SK-N-DZ (cell line): ENCODE measurements at places on chromosomes 16 and 17.
A peak's percentile ranks its signal among the peaks of the same experiment; 100 is the strongest.

DNA sequence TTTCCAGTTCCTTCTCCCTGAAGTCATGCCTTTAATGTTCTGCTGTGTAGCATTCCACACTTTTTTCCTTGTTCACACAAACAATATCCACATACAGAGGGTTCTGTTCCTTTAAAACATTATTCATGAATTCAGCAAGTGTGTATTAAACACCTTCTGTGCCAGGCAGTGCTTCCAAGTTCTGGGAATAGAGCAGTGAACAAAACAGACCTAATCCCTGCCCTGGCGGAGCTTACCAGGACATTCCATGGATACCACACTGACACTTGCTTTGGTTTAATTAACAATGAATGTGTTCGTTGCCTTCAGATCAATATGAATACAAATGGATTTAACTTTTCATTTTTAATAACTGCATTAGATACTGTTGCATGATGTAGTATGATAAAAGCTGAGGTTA, 57.9 kb upstream of the CLEC19A start:
- DNase-seq: no peak

GRCh38 chr16:86078121-86078600, 179.2 kb downstream of the IRF8 start:
- DNase-seq: no peak

GRCh38 chr17:17044846-17045561, 2.7 kb downstream of the MPRIP start:
- peak; percentile 59 for DNase-seq

- DNase-seq: no peak
These were observed 7.2 kb downstream of the USP7 start for GRCh38 chr16:8956265-8957062.

DNA sequence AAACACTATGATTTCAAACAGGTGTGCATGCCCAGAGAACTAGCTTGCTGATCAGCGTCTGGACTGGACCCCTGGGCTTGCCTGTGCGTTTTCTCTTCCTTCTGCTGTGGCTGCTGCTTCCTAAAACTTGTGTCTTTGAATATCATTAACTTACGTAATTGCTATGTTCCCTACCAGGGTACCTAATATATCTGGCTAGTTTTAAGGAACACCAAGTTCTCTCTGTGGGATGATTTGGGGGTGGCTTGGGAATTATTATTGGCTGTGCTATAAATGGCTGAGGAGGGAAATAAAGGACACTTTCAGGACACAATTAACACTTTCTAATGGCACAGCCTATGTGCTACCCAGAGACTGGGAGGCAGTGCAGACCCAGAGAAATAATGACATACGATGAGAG, 606.0 kb upstream of the RBFOX1 start:
- DNase-seq: no peak

- DNase-seq: peak; percentile 18
These were observed 98.6 kb downstream of the USP22 start for GRCh38 chr17:20944014-20944865.

GRCh38 chr17:37492167-37492566, 2.5 kb downstream of the DUSP14 start:
- no peak for DNase-seq

- no peak for DNase-seq
These were observed 24.3 kb downstream of the TK2 start for GRCh38 chr16:66525396-66526180.

GRCh38 chr17:62565817-62566216, 61.7 kb upstream of the MRC2 start:
- no peak for DNase-seq

- DNase-seq: no peak
These were observed 27.0 kb upstream of the NF1 start for GRCh38 chr17:31067691-31068184.

GRCh38 chr16:4064950-4065352, 51.3 kb downstream of the ADCY9 start:
- no peak for DNase-seq

GRCh38 chr16:79595931-79596450, 4.5 kb downstream of the MAF start:
- no peak for DNase-seq

- no peak for DNase-seq
These were observed 668 bp downstream of the ATPAF2 start for GRCh38 chr17:18038149-18038850.

DNA sequence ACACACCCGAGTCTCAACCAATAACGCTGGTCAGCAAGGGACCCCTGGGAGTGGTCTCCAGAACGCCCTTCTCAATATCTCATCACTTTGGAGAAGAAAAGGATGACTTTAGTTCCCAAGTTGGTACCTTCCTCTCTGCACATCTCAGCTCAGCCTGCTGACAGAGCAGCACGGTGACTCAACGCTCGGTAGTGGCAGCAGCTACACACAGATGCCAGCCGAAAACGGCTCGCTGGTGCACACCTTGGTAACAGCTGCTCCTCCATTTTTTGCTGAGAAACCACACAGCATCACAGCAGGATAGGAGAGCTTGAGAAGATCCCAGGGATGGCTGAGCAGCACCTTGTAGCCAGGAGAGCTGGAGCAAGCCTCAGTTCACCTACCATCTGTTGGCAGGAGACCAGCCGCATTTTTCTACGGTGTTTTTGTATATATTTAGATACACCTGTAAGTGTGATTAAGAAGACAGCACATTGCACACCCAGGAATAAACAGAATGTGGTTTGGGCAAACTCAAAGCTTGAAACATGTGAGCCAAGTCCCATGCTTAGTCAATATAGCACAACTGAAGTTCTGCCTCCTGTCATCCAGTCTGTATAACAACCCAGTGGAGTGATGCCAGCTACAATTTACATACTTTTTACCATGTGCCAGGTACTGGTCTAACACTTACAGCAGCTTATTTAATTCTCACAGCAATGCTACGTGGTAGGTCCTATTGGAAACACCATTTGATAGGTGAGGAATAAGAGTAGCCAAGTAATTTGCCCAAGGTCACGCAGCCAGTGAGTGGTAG, 83.8 kb upstream of the ERCC4 start:
- DNase-seq: no peak

DNA sequence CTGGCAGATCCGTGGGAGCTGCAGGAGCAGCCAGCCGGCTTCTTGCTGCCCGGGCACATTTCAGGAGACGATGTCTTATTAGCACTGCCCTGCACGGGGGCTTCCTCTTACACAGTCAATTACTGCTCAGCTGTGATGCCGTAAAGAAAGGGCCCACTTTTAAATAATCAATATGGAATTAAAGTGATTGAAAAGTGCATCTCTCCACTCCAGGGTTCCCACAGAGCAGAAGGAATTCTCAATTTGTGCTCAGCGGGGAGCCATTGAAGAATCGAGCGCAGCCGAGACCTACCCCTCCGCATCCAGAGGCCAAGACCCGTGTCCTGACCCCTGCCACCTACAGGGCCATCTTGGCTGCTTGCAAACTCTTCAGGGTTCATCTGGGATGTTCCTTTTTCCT, 399.4 kb upstream of the C16orf82 start:
- no peak for DNase-seq

- DNase-seq: no peak
These were observed 16.9 kb upstream of the CPD start for GRCh38 chr17:30361766-30362279.

GRCh38 chr16:50664270-50664669, 16.8 kb downstream of the SNX20 start:
- DNase-seq: no peak

DNA sequence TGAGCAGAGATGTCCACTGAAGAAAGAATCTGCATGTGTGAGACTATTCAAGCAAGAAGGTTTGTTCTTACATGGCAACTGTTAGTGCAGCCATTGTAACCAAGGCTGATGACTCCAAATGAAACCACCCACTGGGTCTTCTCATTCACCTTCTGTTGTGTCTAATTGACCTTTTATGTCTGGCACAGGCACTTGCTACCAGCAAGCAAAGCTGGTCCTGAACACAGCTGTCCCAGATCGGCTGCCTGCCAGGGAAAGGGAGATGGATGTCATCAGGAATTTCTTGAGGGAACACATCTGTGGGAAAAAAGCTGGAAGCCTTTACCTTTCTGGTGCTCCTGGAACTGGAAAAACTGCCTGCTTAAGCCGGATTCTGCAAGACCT, 3.6 kb downstream of the CDC6 start:
- no peak for DNase-seq

DNA sequence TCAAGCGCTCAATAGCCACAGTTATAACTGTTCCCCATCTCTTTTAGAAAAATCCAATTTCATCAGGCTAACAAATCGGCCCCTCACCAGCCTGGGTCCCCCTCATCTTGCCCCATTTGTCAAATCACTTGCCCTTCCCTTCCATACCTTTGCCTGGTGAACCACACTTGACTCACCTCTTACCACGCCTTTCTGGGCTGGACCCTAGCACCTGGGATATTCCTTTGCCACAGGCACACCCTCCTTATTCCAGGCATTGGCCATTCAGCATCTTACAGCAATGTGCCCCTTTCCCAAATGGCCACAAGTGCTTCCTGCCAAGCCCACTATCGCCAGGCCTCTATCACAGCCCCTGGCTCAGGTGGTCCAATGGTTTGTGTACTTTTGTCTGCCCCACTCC, 14.9 kb downstream of the CMTM4 start:
- DNase-seq: no peak

- no peak for DNase-seq
These were observed 180.1 kb upstream of the SDK2 start for GRCh38 chr17:73824321-73824720.

DNA sequence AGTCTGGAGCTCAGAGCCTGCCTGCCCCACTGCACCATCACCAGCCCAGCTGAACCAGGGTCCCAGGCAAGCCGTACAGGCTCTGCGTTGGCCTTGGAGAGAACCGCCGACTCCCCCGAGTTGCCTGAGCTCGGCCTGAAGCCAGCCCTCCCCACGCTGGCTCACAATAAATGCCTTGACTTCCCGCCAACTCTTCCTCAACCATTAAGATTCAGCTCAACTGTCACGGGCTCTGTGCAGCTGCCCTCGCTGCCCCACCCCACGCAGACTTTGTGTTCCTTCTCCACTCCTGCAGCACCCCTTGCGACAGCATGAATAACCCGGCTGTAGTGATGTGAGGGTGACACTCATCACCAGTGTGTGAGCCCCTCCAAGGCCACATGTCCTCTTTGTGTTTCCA, 4.8 kb upstream of the QPRT start:
- DNase-seq: no peak

GRCh38 chr16:69921127-69921526, 30.0 kb upstream of the CLEC18A start:
- no peak for DNase-seq

- DNase-seq: no peak
These were observed 6.9 kb upstream of the UTP6 start for GRCh38 chr17:31908386-31908785.

- DNase-seq: no peak
These were observed 206.5 kb upstream of the CDH5 start for GRCh38 chr16:66159987-66160386.

- peak; percentile 84 for DNase-seq
These were observed 787 bp downstream of the NT5C start for GRCh38 chr17:75130632-75131277.

DNA sequence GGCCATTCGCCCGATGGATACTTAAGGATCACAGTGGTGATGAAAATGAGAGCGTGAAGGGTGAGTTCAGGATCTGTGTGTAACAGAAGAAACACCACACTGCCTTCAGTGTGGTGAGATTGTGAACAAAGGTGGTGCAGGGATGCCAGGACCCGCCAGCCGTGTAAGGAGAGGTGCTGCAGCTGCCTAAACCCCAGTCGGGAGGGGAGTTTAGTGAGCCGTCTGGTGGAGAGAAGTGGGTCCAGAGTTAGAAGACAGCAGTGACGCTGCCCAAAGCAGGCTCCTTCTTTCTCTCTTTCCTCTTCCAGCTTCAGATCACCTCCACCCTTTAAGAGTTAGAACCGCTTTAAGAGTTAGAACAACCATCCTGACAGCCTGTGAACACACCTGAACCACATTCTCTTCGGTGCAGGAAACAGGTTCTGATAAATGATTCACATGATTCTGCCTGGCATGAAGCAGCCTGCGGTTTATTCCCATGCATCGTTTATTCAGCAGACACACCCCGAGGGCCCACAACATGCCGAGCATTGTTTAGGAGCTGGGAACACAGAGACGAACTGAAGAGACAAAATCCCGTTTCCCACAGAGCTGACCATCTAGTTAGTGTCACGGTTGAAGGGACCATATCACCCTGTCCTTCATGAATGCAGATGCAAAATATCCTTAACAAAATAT, 84.0 kb upstream of the DNAH17 start:
- no peak for DNase-seq

- DNase-seq: no peak
These were observed 19.5 kb downstream of the GRB7 start for GRCh38 chr17:39757176-39757662.

DNA sequence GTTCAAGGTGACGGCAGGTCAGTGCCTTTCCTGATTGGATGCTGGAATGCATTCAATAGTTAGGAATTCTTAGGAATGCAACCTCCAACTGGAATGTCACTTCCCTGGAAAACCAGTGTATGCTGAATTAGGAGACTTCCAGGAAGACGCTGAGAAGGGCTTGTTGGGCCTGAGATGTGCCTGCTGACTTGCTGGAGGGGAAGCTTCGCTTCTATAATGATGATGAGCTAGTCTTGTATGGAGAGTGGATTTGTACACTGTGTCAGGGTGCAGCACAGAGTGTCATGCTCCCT, 45.6 kb downstream of the SMPD3 start:
- no peak for DNase-seq

DNA sequence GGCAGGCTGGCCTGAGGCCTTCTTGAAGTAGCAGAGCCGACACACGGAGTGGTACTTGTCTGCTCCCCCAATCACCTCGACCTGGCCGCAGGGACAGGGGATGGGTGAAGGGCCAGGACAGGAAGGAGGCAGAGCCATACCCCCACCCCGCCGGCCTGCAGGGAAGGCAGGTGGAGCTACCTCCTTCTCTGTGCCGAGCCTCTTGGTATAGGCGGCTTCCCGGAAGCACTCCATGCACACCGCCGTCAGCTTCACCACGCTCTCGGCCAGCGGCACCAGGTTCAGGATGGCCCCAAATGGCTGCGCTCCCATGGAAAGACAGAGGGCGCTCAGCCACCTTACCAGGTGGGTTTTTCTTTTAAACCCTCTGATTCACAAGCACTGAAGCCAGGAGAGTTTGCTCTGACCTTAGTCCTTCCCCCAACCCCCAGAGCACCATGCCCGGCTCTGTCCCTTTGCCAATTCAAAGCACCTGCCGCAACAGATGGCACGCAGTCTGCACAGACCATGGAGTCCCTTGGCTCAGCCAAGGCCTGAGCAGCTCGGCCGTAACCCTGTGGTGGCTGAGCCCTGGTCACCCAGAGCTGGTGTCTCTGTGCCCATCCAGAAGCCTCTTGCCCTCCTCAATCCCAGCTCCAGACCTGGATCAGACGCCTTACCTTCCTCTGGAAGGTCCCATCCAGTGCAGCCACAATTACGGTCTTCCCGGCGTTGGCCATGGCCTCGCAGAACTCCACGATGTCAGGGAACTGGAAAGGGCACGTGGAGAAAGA, 6.7 kb downstream of the SYNGR2 start:
- no peak for DNase-seq

DNA sequence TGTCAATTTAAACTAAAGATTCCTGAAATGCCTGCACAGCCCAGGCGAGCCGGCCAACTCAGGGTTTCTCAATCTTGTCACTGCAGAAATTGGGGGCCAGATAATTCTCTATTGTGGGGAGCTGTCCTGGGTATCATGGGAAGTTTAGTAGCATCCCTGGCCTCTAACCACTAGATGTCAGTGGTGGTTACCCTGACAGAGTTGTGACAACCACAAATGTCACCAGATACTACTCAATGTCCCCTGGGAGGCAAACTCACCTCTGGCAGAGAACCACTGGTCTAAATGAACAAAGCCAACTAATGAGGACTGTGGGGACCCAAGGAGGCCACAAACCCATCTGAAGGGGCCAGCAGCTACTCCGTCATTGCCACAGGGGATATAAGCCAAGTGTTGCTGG, 90.9 kb downstream of the MYH11 start:
- peak; percentile 74 for DNase-seq
